ENCODE measurements at places on chromosomes 4 and X. TPM values are rescaled to one million over a fixed set of nuclear protein-coding genes. Genes with fewer than 3 reads are reported as not detected.
A peak's percentile ranks its signal among the peaks of the same experiment; 100 is the strongest.

DNA sequence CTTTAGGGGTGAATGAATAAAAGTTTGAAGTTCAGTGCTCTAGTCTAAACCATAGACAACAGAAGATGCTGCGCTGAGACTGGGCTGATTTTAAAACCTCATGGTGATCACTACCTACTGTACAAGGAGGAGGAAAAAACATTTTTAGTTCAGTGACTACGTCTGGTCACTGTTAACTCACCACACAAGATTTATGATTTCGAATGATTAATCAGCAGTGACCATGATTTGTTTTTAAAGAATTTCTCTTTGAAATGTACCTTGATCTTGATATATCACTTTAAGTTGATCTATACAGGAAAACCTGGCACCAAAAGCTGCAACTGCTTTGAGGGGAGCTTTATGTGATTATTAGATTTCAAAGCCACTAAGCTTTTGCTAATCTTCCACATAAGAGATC lies 286.3 kb downstream of the PDGFC start:
- no peak for DNase-seq

GRCh38 chr4:8199594-8200301 lies 658 bp downstream of the SH3TC1 start:
- DNase-seq = peak; percentile 14

GRCh38 chrX:16664626-16665025 lies 14.7 kb downstream of the S100G start:
- no peak for DNase-seq

DNA sequence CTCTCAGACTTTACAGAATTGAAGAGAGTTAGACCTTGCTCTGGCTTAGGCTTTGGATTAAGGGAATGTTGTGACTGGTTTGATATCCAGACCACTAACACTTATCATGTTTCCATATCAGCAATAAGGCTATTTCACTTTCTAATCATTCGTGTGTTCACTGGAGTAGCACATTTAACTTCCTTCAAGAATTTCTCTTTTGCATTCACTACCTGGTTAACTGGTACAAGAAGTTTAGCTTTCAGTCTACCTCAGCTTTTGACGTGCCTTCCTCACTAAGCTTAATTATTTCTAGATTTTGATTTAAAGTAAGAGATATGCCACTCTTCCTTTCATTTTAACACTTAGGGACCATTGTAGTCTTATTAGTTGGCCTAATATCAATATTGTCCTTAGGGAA lies 62.6 kb downstream of the CASP6 start:
- no peak for DNase-seq

DNA sequence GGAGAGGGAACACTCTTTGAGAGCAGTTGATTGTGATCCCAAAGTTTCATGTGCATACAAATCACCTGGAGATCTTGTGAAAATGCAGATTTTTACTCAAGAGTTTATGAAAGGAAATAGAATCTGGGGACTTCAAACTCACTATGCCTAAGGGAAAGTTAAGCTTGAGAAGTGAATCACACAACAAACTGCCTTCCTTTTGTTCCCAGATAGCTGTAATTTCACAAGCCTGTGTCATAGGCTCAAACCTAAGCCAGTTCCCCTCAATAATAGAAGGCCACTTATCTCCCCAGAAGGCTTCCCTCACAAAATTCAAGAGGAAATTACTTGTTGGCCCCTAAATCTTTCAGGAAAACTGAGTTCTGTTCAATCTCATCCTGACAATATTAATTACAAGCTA lies 132.8 kb upstream of the MAGEB16 start:
- DNase-seq = no peak

DNA sequence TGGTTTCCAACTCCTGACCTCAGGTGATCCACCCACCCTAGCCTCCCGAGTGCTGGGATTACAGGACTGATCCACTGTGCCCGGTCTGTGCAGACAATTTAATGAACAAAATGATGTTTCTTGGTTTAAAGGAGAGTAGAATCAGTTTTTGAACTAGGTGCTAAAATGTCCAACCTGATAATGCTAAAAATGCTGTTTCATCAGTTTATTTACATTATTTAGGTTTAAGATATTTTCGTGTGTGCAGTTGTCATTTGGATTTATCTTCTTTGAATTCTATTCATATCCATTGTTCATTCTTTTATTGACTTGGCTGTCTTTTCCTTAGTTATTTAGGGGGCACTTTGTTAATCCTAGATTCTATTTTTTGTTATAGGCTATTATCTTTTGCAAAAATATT lies 18.0 kb upstream of the GABRB1 start:
- DNase-seq = no peak

DNA sequence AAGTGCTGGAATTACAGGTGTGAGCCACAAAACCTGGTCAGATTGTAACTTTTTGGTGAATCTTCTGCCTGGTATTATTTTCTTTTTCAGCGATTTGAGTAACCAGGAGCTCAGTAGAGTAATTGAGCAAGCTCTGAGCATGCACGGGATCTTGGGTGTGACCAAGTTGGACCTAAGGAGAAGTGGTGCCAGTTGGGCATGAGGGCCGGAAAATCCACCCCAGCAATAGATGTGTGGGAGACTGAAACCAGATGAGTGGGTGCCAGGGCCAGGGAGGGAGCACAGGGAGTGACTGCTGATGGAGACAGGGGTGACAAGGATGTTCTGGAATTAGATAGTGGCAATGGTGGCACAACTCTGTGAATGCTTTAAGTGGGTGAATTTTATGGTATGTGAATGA lies 3.7 kb upstream of the CCNQ start:
- DNase-seq = no peak

GRCh38 chrX:113954297-113954696 lies 629.6 kb upstream of the HTR2C start:
- DNase-seq = no peak

DNA sequence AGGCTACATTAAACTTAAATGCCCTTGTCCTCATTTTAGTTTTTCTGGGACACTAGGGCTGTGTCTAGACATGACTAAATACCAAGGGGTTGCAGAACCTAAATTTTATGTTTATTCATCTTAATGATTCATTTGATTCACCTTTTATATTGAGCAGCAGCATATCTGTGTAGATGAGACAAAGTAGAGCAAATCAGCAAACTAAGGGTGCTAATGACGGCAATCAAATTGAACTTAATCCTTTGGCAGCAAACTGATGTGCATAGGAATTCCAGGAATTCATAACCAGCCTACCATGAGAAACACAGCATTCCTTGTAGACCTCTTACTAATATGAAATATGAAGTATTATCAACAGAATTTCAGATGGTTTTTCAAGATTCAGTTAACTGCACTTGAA lies 25.1 kb downstream of the EPHA5 start:
- no peak for DNase-seq

GRCh38 chrX:48540028-48540375 lies 488 bp downstream of the TBC1D25 start:
- DNase-seq = peak; percentile 63

GRCh38 chrX:15804563-15804962 lies 14.3 kb downstream of the ZRSR2 start:
- no peak for DNase-seq

The GRPR gene
- total RNA-seq = 0.10 TPM

Data from activated CD4-positive, alpha-beta T cell treated with anti-CD3 and anti-CD28 coated beads, Interleukin-2, amount 10 ng/mL, durations not matched to agents 7 days and 5 days (primary cell).